ENCODE measurements at places on chromosomes 6 and 20.

DNA sequence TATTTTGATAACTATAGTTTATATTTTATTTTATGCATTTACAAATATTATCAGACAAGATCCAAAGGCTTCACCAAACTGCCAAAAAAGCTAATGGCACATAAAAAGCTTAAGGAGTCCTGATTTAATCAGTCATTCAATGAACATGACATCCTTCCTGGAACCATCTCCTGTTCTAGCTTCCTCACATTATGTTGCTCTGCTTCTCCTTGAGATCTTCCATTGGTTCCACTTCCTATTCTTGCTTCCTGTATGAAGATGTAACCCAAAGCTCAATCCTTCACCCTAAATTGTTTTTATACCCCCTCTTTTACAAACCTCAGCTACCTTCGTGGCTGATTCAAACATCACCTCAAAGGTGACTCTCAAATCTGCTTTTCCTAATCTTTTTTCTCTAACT is 4.5 kb upstream of the BRD2 start:
- ATAC-seq = no peak

GRCh38 chr6:116975600-116975999 is 98.6 kb downstream of the RFX6 start:
- no peak for ATAC-seq

- no peak for ATAC-seq
Measured at GRCh38 chr6:109285366-109285765, 96.9 kb downstream of the CD164 start.

DNA sequence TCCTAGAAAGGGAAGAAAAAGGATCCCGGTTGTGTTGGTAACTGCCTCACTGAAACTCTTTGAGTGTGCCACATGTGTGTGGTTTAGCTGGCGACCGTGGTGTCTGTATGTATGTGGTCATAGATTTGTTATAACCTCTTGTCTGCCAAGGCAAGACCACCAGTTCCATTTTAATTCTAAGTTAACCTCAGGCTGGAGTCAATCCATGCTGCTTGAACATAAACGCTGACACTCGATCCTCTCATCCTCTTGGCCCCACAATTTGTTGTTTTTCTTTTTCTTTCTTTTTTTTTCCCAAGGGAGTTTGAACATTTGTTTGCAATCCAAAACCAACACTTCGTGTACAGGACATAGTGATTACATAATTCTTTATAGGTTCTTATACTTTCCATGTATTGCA is 318.9 kb upstream of the JAG1 start:
- no peak for ATAC-seq

GRCh38 chr6:1910621-1911407 is 301.1 kb downstream of the FOXC1 start:
- ATAC-seq = no peak

DNA sequence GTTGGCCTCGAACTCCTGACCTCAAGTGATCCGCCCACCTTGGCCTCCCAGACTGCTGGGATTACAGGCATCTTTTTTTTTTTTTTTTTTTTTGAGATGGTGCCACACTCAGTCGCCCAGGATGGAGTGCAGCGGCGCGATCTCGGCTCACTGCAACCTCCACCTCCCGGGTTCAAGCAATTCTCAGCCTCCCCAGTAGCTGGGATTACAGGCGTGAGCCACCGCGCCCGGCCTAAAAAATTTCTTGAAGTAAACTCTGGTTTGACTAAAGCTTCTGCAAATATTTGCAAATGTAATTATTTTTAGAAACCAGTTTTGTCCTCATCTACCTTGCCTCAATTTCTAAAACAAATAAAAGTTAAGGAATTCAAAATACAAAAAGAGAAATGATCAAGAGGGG is 1.2 kb downstream of the IBTK start:
- ATAC-seq = no peak

- ATAC-seq = no peak
Measured at GRCh38 chr6:154974485-154975149, 20.5 kb upstream of the TIAM2 start.

GRCh38 chr6:157921685-157922367 is 59.8 kb upstream of the SYNJ2 start:
- peak; percentile 100 for ATAC-seq

GRCh38 chr6:109236115-109237076 is 141.1 kb downstream of the CEP57L1 start:
- no peak for ATAC-seq

- ATAC-seq = no peak
Measured at GRCh38 chr6:27994616-27995015, 37.6 kb downstream of the OR2B6 start.

DNA sequence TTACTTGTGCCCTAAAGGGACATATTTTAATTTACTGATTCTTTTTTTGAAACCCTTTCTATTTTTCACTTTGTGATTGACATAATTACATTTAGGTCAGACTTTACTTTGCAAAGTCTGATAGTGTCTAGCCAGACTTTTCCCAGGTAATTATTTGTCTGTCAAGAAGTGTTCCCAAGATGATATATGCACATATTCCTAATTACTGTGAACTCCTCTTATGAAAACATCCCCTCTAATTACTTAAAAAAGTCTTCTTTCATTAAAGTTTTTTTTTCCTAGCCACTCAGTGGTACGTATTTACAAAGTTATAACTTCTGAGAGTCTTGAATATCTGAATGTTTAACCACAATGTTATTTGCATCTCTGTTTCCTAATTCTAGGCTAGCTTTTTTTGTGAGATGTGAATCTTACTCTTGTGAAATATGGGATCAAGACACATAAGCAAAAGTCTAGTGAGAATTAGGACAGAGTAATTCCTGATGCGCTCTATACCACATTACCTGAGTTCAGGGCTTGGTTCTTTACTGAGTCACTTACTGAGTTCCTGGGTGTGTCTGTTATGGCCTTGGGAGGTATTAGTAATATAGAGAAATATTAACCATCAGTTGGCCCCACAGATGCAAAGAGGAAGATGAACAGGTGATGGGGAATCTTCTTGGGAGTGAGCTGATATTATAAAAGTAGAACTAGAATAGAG is 27.9 kb downstream of the FAM83B start:
- ATAC-seq = no peak

DNA sequence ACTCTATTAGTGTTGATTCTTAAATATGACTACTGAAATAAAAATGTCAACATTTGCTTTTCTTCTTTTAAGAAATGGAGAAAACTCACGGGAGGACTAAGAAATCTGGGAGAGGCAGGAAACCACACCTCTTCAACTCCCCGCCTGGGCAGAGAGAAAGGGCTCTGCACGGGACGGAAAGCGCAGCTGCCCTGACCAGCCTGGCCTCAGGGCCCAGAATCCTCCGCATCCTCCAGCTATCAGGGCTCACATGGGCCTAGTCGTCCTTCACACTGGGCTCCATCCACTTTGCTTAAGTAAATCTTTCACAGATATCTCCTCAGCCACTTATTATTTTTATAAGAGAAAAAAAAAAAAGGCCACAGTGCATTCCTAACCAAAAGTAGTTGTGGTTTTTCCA is 215.1 kb downstream of the TBXT start:
- ATAC-seq = no peak

GRCh38 chr6:32064706-32065105 is 26.5 kb downstream of the CYP21A2 start:
- no peak for ATAC-seq

DNA sequence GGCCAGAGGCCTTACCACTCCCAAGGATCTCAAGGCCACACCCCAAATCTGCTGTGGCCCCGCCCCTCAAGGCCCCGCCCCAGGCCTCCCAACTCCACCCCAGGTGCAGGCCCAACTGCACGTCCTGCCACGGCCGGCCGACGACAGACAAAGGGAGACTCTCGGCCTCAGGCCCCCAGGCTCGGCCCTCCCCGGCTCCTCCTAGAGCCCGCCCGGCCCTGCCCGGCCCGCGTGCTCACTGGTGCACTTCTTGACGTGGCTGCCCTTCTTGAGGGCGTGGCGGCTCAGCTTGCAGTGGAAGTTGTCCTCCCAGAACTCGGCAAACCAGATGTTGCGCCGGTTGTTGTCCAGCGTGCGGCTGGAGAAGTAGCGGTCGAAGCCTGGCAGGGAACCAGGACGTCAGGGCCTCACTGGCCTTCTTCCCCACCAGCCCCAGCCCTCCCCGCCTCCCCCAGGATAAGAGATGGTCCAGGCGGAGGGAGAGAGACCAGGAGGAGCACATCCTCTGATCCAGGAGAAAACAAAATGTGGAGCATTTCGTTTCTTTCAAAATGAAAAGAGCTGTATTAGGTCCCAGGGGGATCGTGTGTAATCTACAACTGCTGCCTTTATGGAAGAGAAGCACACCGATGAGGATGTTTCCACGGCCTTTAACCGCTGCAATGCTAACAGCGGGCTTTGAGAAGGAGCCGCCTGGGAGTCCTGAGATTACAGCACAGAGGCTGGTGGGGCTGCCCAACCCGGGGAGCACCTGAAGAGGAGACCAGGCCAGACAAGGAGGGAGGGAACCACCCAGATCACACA is 89.4 kb downstream of the GRM4 start:
- no peak for ATAC-seq

Data from SK-N-SH treated with all-trans-retinoic acid at 6 μM for 48 hours (cell line).